Fibroblast of skin of right biceps (primary cell): ENCODE measurements at places on chromosomes 5 and 9.

DNA sequence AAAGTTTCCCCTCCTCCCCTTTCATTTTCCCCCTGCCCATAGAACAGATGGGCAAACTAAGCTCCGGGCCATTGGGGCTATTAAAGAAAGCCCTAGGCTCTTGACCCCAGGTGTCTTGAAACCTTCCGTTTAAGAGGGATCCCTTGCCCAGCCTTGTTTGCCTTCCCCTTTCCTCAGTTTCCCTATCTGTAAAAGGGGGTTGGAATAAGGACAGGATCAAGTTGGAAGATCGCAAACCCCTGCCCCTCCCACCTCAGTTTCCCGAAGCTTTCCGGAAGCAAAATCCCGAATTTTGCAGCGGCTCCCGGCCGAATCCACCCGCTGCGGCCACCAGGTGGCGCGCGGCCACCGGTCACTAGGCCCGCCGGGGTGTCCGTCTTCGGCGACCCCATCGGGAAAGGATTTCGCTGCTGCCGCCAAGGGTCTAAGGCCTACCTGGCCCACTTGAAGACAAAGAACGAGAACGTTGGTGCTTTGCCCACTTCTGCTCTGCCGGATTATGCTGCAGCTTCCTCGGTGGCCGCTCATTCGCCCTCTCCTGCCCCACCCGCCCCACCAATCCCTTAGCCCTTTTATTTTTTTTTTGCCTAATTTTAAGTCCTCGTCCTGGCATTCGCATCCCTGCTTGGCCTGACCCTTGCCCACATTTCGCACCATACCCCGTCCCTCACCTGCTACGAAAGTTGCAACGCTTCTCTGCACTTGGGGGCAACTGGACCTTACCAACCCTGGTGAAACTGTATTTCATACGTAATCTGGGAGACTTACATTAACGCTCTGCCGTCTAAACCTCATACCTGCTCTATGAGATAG, 962 bp upstream of the NR6A1 start:
- peak; percentile 70 for DNase-seq

DNA sequence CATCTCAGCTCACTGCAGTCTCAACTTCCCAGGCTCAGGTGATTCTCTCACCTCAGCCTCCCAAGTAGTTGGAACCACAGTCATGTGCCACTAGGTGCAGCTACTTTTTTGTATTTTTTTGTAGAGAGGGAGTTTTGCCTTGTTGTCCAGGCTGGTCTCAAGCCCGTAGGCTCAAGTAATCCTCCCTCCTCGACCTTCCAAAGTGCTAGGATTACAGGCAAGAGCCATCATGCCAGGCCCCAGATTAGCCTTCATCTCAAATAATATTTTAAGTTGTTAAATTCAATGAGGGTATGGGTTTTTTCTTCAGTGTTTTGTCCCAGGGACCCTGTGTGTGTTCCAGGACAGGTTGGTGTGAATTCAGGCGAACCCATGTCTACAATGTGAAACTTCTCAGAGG, 12.5 kb upstream of the RFESD start:
- no peak for DNase-seq

GRCh38 chr5:131067636-131068035, 97.4 kb downstream of the HINT1 start:
- DNase-seq = no peak

DNA sequence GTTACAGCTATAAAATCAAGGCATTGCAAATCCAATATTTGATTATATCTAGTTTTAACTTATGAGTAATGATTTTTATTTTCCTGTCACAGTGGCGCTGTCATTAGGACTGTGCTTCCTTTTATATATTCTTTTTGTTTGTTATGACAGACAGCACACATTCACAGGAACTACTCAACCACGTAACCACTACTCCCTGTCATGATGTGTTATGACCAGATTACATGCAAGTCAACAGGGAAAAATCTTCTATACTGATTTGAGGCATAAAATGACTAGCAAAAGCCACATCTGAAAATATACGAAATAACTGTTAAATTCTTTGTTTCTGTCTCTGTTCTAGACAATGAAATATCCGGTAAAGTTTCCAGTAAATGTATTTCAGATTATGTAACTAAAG, 25.4 kb downstream of the SREK1 start:
- DNase-seq = no peak
